Subcutaneous preadipocyte (primary cell): ENCODE measurements at places on chromosomes 6 and 20. TPM values are rescaled to one million over a fixed set of nuclear protein-coding genes. Genes with fewer than 3 reads are reported as not detected.

The QRSL1 gene
- total RNA-seq, result 9.2 and 15.1 TPM in 2 replicates

The GABRR1 gene
- total RNA-seq, result not detected in 2 replicates

The MACROD2 gene
- total RNA-seq, result 0.78 TPM in 1 of 2 replicates, not detected in the other

The SLC25A27 gene
- total RNA-seq, result 5.9 and 6.6 TPM in 2 replicates

The HLA-DPA1 gene
- 3.1 and 7.0 TPM in 2 replicates for total RNA-seq

The RHAG gene
- not detected in 2 replicates for total RNA-seq

The TBCC gene
- total RNA-seq, result 26.6 and 29.8 TPM in 2 replicates

The TUBB2B gene
- 0.37 and 2.7 TPM in 2 replicates for total RNA-seq

The RFX6 gene
- total RNA-seq, result not detected in 2 replicates

The RAB23 gene
- total RNA-seq, result 30.5 and 45.5 TPM in 2 replicates

The PPIL6 gene
- 4.3 and 5.5 TPM in 2 replicates for total RNA-seq

The BNIP5 gene
- not detected in 2 replicates for total RNA-seq

The PRSS16 gene
- not detected in 2 replicates for total RNA-seq

The PLCB4 gene
- total RNA-seq, result 0.78 and 1.5 TPM in 2 replicates

The POU3F2 gene
- not detected in 2 replicates for total RNA-seq

The PHF1 gene
- 8.1 and 14.1 TPM in 2 replicates for total RNA-seq

The PAK1IP1 gene
- total RNA-seq, result 22.0 and 26.4 TPM in 2 replicates

The POM121L2 gene
- not detected in 2 replicates for total RNA-seq

The GPR6 gene
- total RNA-seq, result not detected in 2 replicates

The OPRL1 gene
- 0.20 and 0.37 TPM in 2 replicates for total RNA-seq

The ZCCHC3 gene
- total RNA-seq, result 6.2 and 8.2 TPM in 2 replicates

The TAGAP gene
- not detected in 2 replicates for total RNA-seq

The HFE gene
- total RNA-seq, result 8.8 and 11.1 TPM in 2 replicates

The SMLR1 gene
- not detected in 2 replicates for total RNA-seq

The RSPH4A gene
- total RNA-seq, result under 0.01 and 0.20 TPM in 2 replicates

The GJA1 gene
- total RNA-seq, result 71.7 and 82.3 TPM in 2 replicates

The EYA2 gene
- 0.37 TPM in 1 of 2 replicates, not detected in the other for total RNA-seq

The RSPO3 gene
- not detected in 2 replicates for total RNA-seq

The ZSCAN12 gene
- 4.4 and 5.1 TPM in 2 replicates for total RNA-seq

The PNPLA1 gene
- total RNA-seq, result not detected in 2 replicates
